ENCODE measurements at places on chromosomes 6 and 20.

DNA sequence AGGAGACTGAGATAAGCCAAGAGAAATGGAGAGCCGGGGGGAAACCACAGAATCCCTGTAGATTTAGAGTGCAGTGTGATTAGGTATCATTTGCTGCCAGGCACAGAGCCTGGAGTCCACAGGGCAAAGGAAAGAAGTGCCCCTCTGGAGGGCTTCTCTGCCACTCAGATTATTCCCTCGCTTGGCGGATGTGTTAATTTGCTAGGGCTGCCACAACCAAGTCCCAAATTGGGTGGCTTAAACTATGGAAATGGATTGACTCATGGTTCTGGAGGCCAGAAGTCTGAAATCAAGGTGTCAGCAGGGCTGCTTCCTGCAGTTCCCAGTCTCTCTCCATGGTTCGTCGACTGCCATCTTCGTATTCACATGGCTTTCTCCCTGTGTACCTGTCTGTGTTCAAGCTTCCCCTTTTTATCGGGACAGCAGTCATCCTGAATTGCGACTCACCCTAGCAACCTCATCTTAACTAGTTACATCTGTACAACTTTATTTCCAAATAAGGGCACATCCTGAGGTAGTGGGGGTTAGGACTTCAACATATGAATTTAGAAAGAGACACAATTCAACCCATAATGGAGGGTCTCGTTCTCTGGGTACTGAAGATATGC lies 122.2 kb downstream of the ANKRD60 start:
- no peak for DNase-seq

DNA sequence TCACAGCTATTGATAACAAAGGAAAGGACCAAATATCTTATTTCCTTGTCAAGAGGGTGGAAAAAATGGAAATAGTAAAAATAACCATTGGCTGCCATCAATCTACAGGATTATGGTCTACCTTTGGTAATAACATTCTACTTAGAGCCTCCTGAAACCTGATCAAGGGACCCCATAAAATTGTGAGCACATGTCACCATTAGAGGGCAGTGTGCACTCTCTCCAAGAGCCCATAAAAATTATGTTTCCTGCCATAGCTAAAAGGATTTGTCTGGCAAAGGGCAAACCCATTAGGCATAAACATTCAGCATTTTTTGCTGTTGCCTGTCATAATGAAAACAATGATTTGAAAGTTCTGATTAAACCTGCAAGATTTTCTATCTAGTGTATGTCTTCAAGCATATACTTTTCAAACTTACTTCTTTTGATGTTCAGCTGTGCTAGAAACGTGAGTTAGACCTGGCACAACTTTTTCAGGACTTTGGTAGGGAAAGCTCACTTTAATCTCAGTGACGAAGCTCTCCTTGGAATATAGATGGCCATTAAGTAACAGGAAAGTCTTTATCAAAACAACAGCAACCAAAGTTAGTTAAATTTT lies 120.7 kb upstream of the ZFP64 start:
- DNase-seq: peak; percentile 9

DNA sequence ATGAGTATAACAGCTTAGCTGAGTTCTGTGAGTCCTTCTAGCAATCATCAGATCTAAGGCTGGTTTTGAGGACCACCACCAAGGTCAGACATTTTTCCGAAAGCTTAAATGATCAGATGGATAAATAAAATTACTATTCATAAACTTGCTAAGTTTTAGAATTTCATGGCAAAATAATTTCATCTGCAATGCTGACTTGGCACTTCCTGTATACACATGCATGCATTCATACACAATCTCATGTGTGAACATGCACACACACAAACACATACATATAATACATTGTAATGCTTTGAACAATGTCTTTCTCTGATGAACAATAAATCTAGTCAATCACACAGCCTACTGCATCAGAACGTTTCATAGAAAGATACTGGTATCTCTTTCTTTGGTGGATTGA lies 1068.3 kb downstream of the HACE1 start:
- DNase-seq: no peak

GRCh38 chr6:163085861-163086623 lies 328.5 kb upstream of the QKI start:
- DNase-seq: no peak

DNA sequence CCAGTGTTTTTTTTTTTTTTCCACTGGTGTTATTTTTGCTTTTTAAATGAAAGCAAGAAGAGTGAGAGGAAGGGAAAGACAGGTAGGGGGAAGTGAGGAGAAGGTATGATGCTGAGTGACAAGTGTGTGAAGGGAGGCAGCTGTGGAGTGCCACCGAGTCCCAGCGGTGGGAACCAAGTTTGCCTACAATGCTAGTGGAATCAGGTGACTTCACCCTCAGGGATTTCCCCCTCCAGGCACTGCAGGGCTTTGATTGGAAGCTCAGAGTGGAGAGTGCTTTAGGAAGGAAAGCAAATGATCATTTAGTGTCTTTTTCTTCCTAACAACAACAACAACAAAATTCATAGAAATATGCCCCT lies 120.5 kb upstream of the ENPP5 start:
- no peak for DNase-seq

GRCh38 chr6:89819336-89820130 lies at the start of gene MDN1:
Gene MDN1 (minus strand): TSS chr6:89819794. CDS start chr6:89819607, 187 bp downstream.
- DNase-seq: peak; percentile 96

DNA sequence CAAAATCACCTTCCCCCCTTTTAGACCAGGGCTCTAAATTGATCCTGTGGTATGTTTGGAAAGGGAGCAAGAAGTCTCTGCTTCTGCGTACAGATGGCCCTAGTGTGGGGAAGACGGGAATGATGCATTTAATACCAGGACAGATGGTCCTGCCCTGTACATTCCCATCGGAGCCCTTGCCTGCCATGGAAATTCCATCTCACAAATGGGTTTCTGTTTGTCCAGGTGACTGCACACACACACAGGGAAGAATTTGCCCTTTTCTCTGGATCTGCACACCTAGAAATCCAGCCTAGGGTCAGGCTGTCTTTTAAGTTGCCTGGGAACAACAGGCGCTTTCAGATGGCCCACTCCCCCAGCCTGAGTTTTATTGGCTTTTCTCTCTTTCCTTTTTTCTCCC lies 1.3 kb downstream of the MAS1 start:
- DNase-seq: no peak

GRCh38 chr20:16100767-16101166 lies 472.5 kb downstream of the KIF16B start:
- DNase-seq: no peak

DNA sequence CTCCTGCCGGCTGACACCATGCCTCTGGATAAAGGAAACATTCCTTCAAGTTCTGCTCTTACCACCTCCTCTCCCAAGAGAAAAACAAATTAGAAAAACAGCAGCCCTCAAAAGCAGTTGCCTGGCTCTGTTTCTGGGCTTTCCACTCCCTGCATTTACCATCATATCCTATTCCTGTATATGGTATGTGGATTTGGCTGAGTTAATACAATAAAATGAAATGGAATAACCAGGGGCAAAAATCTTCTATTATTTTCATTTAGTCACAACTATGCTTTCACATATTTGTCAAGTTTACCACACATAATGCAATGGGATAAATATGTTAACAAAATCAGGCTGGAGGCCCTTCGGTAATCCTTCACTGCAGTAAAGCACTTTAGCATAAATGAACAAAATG lies 34.3 kb downstream of the COL12A1 start:
- DNase-seq: no peak

- no peak for DNase-seq
These were observed 35.7 kb upstream of the CTNNBL1 start for GRCh38 chr20:37657924-37658804.

DNA sequence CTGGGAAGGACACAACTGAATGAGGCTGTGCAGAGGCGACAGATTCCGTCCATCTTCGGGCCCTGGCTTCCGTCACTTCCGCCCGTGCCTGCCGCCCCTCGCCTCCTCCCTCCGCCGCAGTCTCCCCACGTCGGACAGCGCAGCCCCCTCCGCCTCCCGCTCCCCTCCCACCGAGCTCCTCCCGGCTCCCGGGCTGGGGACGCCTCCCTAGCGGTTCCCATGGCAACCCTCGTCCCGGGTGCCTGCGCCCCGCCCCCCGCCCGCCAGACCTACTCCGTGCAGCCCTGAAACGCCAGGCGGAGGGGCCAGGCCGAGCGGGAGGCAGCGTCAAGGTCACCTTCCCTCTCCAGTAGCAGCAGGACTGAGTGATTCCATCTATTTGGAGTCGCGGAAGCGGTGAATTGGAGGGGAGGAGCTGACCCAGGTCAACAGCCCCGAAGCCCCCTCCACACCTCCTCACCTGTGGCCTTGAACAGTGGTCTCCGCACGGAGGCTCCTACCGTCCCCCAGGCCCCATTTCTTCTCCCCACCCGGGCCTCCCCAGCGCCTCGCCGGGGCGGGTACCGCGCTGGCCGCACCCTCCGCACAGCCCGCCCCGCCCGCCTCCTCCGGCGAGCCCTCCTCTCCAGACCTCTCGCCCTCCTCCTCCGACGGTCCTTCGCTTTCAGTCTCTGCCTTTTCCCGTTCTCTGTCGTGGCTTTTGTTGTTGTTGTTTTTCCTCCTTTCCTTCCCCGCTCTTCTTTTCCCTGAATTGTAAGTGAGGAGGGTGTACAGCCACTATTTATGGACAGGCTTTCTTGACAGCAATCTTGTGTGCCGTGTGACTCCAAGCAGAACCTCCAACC lies 951 bp downstream of the NRSN2 start:
- DNase-seq: peak; percentile 80

DNA sequence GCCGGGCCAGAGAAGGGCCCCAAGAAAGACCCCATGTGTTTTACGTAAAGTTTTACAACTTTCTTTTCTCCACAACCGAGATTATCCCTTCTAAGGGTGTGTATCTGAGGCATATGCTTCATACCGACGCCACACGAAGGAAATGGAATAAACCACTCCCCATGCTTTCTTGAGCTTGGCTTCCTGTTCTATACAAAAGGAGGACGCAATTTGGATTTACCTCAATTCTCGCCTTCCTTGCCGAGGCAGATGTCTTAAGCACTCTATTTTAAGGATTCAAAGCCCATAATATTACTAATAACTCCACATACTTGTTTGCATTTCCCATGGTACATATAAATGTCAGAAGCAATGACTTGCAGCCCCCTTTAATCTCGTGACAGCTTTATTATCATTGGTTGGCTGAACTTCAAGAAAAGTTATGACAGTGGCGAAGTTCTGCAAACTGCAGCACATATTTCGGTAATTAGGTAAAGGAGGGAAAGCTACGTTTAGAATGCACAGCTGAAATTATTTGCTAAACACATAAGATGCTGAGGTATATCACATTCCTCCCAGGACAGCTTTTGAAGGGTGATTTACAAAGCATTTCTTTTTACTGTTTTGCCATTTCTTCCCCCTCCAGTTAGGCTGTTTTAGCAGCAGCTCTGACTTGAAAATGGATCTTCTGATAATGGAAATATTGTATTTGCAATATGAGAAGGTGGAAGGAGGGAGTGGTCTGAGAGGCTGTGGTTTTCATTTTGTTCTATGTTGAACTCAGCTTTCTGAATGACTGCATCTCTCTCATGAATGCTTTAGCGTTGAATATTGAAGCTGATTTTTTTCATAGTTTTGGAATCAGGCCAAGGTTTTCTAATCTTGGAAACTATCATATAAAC lies 330.5 kb downstream of the EPHA7 start:
- no peak for DNase-seq
